ENCODE measurements at places on chromosomes 12 and 14.

- no peak for DNase-seq
These were observed 53.7 kb downstream of the B4GALNT3 start for GRCh38 chr12:513446-513845.

- DNase-seq, result no peak
These were observed 11.1 kb upstream of the NDUFA12 start for GRCh38 chr12:95014554-95014953.

DNA sequence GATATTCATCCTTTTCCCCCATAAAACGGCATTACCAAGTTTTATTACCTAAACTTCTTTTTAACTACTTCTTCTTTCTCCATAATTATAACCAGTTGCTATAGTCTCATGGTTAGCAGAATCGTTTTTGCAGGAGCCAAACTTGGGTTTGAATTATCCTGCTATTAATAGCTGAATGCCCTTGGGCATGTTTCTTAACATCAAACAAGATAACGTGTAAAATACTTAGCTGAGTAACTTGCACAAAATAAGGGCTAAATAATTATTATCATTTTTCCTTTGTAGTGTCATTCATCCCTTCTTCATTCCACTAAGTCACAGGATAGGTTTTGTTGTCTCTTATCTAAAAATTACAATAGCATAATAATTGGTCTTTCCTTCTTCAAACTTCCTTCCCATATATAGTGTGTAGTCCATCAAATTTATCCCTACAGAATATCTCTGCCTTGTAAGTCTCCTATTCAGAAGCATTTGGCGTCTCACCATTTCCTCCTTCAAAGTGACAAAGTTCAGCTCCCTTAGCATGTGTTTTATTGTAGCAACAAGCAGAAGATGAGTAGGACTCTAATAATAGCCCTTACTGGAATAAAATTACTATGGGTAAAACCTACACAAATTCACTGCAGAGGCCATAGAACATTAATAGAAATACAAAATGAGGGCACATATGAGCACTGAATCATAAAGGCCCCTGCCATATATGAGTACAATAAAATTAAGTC is 63.8 kb downstream of the FAR2 start:
- DNase-seq, result no peak

DNA sequence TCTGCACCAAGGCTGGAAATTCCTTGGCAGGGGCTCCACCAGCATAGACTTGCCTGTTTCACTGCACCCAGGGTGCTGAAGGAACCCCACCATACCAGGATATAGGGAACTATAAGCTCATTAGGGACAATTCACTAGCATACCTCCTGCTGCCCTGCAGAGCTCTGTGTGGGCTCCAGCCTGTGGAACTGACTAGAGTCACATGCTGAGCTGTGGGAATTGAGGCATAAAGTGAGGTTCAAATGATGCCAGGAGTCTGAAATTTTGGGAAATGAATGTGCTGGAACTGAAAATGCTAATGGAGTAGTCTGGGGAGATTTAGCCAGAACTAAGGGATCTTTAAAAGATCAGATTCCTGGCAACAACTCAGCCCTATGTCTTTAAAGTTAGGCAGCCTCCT is 7.3 kb upstream of the EMP1 start:
- no peak for DNase-seq

- DNase-seq, result no peak
These were observed 13.0 kb upstream of the P2RX4 start for GRCh38 chr12:121196902-121197301.

DNA sequence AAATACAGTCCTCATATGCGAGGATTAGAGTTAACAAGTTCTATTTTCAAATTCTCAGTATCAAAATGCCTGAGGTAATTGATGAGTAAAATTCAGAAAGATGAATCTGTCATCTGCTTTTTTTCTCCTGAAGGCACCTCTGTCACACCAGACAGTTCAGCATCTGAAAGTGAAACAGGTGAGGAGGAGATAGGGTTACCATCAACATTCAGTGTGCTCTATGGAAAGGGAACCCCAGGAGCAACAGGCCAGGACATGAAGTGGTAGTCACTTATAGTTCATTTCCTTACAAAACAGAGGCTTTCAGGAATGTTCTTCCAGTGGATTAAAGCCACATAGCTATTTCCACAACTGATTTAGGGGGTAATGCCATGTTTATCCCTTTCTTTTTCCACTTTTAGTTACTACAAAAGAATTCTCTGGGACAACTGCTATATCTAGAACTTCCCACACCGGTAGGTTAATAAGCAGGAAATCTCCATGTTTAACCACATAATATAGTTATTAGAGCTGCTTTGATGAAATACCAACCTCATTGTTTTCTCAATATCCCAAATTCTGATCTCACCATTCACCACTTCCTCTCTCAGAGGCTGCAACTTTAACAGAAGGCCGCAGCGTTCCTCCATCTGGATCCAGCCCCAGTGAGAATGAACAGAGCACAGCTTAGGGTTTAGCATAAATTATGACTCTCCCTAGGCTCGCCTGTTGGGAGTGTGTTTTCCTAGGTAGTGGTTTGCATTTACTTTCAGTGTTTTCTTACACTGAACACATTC is 177.0 kb upstream of the CNTN1 start:
- no peak for DNase-seq

- DNase-seq, result no peak
These were observed 8.6 kb downstream of the NR4A1 start for GRCh38 chr12:52059582-52060497.

Data from stimulated activated CD4-positive, alpha-beta T cell treated with anti-CD3 and anti-CD28 coated beads, Interleukin-12 subunit alpha, Interleukin-12 subunit beta, amount 100 ng/mL, for 24 hours (primary cell).